ENCODE measurements at places on chromosomes 5 and 9. TPM values are rescaled to one million over a fixed set of nuclear protein-coding genes. Genes with fewer than 3 reads are reported as not detected.

DNA sequence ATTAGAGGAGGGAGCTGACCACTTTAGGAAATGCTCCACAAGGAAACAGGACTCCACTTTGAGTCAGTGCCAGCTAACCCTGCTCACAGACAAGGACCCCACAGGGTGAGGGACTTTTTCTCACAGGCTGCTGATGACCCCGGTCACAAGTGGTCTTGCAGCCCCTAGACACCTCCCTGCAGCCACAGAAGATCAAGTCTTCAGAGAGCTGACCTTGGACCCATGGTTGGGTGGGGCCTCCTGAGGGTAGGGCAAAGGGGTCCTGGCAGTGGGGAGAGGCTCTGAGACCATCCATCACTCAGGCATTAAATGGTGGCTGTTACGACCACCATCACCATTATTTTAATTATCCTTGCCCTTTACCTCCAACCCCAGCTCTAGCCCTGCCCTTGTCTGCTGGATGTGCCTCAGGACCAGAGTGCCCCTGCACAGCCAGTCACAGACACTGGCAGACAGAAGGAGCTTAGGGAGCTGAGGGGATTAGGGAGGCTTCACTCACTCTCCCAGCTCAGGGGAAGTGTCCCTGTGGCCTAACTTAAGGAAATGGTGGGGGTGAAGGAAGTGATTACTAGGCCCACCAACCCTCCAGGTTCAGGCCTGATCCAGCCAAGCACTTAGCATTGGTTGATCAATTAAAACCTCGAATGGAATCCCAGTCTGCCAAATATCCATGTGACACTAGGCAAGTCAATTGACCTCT is 1.6 kb downstream of the ACSL6 start:
- no peak for DNase-seq

DNA sequence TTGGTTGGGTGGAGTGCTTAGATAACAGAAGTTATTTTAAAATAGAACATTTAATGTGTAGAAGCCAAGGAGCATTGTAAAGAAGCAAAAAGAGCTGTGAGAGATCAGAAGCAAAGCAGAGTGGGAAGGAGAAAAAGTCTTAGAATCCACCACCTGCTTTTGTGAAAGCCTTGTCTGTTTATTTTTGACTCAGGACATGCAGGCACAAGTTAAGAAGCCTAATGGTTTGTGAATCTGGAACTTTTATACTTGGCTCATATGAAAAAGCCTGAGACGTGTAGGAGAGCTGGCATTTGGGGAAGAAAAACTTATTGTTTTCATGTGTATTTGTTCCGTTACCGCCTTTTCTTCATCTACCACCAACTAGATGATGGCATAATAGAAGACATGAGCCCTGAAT is 38.5 kb upstream of the ITGA2 start:
- DNase-seq = no peak

B4GALT7 gene
- total RNA-seq = 21.4 TPM

ZBTB43 gene
- 13.1 TPM for total RNA-seq

SUSD3 gene
- 45.9 TPM for total RNA-seq
